ENCODE measurements at places on chromosomes 1 and 21.
A peak's percentile ranks its signal among the peaks of the same experiment; 100 is the strongest.

GRCh38 chr1:97745912-97746311 is 174.9 kb downstream of the DPYD start:
- DNase-seq, result no peak

DNA sequence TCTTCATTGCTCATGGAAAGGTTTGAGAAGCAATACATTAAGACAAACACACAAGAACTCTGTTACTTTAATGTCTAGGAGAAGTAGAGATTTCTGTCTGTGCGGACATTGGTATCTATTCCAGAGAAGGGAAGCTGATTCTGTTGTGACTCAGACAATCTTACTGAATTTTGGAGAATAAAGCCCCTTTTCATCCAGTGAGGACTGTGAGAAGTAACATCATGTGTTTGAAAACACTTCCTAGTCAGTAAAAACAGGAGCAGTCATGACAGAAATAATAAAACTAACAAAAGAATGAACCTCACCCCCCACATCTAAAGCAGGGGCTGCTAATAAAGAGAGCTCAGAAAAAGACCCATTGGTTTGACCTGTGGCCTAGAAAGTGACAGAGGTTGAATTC is 46.6 kb downstream of the NEK7 start:
- DNase-seq, result no peak

DNA sequence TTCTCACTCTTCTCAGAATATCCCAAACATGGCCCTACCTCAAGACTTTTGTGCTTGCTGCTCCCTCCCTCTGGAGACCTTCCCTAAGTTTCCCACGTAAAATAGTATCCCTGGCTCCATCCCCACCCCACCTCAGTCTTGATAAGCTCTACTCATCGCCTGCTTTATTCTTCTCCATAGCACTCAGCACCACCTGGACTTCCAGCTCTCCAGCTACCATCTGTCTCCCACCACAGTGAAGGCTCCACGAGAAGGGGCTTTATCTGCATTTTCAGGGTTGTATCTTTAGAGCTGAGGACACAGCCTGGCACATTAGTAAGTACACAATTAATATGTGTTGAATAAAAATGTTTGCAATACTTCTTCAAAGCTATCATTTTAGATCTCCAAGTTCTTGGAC is 37.8 kb downstream of the MAB21L3 start:
- DNase-seq, result no peak

- no peak for DNase-seq
Observed at GRCh38 chr1:109635862-109636200, 16.2 kb downstream of the AMPD2 start.

DNA sequence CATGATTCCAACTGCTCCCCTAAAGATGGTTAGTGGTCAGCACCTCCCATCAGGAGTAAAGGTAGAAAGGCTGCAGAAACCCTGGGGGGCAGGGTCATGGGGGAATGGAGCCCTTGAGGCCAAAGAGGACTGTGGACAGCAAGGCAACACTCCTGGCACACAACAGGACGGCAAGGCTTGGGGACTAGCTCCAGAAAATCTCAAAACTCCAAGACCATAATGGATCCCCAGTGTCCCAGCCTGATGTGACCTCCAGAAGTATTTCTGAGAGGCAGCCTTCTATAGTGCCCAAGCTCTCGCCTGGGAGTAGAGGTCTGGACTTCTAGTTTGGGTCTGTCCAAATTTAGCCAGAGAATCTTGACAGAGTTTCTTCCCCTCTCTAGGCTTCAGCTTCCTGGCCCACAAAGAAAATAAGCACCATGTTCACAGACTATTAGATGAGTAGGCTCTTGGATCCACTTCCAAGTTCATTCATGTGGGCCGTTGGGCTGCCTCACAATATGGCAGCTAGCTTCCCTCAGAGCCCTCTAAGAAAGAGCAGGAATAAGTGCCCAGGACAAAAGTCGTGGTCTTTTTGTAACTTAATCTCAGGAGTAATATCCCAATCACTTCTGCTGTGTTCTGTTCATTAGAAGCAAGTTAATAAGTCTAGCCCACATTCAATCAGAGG is 6.9 kb downstream of the CD2 start:
- no peak for DNase-seq

DNA sequence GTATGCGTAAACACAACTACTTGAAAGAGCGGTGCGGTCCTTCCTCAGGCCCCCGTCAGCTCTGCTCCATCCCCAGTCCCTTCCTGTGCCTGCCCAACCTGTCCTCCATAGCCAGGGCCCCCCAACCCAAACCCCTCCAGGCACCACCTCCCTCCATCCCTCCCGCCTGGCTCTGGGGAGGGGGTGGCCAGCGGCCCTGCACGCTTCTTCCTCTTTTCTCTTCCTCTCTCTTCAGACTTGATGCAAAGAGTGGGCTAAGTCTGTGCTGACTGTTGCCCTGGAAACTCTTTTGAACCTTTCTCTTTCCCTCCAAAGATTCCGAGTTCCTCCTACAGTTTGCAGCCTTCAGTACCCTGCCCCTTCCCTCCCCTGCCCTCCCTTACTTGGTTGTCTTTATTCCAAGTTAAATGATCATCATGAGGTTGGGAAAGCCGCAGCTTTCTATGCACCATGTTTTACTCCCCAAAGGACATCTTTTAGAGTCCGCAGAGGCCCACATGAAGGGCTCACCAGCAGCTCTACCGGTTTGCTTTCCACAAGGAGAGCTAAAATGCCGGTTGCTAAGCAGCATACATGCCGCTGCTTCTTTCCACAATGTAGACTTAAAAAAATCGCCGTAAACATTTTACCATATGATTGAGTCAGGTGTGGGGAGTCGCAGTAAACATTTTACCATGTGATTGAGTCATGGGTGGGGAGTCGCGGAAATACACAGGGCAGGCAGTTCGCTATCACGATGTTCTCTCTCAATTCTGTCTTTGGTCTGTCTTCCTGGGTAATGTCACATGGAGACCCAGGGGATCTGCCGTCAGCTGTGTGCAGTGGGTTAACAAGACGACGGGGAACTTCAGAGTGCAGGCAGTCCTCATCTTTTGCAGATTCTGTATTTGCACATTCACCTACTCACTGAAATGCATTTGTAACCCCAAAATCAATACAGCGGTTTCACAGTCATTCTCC is 525.3 kb downstream of the KIF26B start:
- DNase-seq, result peak; percentile 43
